ENCODE measurements at places on chromosomes 7 and 10.

DNA sequence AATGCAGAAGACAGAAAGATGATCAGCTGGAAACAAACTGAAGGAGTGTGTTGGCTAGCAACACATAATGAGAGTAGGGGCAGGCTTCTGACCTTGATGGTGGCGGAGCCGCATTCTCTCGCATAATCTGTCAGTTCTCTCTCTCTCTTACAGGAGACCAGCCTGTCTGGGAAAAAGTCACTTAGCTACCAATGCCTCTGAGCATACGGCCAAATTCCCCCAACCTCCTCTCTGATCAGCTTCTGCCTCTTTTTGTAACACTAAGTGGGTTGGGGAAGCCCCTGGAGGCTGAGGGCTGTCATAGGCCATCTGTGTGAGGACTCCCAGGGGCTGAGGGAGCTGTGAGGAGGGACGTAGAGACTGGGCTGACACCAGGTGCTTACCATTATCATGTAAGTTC, 104.6 kb downstream of the HIPK2 start:
- no peak for DNase-seq

DNA sequence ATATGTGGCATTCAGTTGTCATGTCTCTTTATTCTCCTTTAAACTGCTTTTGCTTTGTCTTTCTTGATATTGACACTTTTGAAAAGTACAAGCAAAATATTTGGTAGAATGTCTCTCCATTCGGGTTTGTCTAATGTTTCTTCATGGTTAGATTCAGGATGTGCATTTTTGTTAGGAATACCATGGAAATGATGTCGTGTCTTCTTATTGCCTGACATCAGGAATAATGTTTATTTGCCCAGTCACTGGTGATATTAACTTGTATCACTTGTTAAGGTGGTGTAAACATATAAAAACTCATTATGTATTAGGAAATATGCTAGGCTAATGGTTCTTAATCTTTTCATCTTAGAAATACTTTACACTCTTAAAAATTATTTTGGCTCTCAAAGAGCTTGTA, 43.4 kb downstream of the CDK1 start:
- no peak for DNase-seq

- no peak for DNase-seq
Observed at GRCh38 chr10:97479939-97480338, 18.3 kb downstream of the MMS19 start.

DNA sequence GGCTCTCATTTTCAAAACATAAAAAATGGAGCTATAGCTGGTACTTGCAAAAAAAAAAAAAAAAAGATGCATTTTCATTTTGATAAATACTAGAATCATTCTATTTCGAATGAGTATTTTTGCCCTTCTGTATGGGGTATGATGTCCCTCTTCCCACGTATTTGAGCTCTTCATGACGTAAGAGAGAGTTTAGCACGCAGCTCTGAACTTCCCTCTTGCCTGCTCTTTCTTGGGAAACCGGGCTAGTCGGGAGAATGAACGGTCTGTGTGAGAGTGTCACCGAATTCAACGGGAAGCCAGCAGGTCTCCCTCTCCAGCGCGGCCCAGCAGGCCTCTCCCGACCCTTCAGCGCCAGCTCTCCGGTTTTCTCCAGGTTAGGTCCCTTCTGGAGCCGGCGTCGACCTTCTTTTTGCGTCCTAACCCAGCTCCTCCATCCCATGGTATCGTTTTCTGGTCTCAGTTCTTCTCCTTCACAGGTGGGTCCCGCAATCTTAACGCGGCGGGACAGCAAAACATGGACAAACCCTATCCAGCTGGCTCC, 159.2 kb upstream of the PITRM1 start:
- no peak for DNase-seq

- DNase-seq = no peak
Observed at GRCh38 chr7:112833082-112833481, 42.9 kb upstream of the TMEM168 start.

DNA sequence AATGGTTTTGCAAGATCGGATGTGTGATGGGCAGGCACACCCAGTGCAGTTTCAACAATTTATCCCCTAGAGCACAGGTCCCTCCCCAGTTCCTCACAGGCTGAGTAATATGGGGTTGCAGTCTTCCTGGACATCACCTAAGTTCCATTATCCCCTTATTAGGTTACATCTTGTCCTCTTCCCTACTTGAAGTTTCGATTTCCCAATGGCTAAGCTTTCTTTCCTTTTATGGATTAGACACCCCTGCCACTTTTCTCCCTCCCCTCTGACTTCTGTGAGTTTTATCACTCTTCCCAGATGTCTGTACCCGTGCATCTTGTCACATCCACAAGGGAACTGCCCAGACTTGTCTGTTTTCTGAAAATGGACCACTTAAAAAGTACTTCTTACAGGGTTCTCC, 2.4 kb upstream of the NIPSNAP2 start:
- DNase-seq = no peak

DNA sequence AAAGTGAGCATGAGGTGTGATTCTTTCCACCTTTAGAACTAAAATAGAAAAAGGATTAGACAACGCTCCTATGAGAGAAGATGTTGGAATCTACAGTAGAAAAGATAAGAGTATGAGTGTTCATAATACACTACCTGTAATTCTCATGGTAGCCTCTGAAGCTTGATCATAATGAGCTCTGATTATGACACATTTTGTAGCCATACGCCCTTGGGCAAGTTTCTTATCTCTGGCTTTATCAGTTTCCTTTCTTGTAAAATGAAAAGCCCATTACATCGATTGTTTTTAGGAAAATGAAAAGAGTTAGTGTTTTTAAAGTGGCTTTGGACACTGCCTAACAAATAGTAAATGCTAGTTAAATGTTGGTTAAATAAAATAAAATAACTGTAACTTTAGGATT, 22.4 kb upstream of the PRSS58 start:
- no peak for DNase-seq

DNA sequence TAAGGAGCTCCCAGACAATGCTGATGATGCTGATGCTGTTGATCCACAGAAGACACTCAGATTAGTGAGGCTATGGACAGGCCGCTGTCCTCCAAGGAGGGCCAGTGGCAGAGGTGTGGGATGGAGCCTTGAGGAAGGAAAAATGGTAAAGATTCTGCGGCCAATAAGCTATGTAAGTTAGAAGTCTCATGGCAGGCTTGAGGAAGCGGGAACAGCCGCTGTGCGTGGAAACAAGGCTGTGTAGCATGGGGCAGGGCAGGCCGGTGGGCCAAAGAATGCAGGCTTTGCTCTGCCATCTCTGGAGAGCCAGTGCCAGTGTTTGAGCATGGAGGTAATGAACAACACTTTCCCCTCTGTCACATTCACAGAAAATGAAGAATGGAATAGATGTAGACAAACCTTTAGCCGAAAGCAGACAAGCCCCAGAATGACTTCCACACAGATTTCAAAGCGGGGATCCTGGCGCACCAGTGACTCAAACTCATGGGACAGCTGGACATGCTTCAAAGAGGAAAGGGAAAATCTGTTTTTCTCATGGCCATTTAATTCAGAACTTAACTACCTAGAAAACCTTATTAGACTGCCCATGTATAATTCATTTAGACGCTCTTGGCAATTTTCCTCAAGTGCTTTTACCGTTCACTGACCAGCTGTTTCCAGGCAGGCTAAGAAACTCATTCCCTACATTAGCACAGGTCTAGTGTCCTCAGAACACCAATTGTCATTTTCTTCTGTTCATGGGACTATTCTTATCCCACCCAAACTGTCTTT, 16.9 kb upstream of the FIGNL1 start:
- no peak for DNase-seq

DNA sequence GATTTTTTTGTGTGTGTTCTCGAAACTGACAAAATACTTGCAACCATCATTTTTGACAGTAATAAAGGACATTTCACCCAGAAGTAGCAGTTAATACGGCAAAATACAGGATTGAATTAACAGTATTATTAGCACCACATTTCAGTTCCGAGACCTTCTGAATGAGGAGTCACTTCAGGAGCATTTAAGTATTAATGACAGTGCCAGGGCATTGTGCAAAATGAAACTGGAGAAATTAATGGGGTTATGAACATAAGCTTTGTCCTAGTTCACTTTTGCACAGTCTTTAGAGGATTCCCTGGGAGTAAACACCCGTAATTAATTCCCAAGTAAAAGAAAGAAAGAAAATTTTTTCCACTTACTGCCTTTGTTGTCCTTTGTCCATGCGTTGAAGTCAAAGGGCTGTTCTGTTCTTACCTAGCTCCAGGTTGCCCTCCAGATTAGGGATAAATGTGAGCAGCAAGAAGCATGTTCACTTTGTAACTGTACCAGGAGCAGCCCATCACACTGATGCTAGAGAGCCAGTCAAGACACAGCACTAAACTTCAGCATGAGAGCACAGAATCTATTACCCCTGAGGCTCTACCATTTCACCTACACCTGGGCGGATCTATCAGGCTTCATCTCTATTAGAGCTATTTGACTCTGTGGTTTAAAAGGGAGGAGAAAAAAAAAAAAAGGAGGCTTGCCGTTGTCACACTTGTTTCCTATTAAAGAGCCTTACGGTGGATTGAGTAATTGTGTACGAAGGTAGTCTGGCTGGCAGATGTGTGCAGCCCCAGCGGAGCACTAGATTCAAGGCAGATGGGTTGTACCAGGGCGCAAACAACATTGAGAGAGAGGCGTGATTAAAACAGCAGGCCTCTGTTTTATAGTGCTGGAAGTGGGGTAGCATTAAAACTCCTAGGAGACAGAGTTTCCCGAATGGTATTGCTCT, 297.8 kb upstream of the SEMA3A start:
- DNase-seq = no peak

DNA sequence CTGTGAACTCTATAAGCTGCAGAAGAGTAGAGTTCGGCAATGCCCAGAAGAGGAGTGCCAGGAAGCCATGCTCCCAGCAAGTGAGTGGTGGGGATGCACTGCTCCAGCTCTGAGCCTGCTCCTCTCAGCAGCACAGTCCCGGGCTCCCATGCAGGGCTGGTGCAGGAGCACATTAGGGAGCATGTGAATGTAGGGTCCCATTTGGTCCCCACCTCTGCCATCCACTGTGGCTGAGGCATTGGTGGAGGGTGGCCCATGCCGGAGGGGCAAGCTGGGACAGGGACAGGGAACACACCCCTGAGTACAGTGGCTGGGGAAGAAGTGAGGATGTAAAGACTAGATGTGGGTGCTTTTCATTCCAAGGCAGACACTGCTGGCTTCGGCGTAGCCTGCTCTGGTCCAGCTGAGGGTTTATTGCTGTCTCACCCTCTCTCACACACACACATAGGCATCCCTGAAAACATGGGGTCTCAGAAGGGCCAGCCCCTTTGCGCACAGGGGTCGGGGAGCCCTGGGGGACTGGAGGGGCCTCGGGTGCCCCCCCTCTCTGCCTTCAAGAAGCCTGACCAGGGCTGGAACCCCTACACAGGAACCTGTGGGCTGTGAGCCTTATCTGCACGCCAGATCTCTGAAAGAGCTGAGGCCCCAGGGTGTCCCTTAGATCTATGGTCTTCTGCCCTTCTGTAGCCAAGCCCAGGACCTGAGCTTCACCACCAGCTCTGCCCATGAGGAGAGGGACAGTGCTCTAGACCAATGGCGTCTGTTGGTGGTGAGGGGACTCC, 341.0 kb downstream of the TCERG1L start:
- DNase-seq = no peak

DNA sequence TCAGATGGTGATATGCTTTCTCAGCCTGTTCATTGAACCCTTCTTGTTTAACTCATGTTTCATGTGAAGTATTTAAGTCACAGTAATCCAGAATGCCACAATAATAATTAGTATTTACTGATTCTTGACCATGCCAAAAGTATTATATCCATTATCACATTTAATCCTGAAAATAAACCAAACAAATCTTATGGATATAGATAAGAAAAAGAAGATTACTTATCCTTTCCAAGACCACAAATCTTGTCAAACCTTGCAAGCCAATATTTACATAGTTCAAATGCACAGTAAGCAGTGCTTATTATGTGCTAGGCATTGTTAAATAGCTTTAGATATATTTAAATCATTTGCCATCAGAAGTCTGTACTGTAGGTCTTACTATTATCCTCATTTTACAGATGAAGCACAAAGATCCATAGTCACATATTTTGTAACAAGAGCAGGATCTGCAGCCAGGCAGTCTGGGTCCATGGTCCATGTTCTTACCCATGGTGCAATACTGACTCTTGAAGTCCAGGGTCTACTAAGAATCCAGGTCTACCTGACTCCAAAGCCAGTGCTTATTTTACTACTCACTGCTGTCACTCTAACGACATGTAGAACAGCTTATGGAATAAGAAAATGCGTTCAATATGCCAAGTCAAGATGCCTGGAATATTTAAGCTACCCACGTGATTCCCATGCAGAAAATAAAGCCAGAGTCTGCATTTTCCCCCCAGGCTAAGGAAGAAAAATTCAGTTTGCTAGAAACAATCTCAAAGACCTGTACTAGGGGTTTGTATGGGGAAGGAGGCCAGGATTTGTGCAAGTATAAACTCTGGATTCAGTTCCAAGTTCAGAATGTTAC, 984.8 kb upstream of the LRRTM3 start:
- peak; percentile 40 for DNase-seq

DNA sequence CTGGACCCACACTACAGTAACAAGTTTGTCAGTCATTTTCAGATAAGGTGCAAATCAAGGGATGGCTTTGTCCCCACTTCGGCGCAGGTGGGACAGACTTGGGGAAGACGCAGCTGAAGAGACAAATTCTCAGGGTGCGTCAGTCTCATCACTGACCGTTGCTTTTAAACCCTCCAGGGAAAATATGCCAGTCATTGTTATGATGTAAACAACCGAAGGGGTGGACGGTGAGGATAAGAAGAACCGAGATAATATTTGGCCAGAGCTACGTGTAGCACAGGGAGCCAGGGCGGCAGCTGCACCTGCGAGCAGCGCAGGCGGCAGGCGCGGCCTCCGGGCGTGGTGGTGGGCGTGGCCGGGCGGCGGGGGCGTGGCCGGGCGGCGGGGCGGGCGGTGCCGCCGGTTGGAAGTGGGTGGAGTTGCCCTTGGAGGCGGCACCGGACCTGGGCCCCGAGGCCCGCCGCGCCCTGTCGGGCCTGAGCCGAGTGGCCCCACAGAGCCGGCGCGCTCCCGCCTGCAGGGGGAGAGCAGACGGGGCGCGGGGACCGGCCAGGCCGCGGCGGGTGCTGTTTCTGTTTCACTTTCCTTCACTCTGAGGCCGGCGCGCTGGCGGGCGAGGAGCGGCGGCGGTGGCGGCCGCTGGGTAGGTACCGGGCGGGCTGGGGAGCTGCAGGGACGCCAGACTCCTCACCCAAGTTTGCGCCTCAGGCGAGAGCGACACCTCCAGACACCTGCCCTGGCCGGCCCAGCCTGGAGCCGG, at the start of gene PCGF5:
Gene PCGF5, plus strand, starts transcription at position 470 of the 760 bp plus-strand sequence. CDS start 2,209 bp downstream, outside the sequence.
- DNase-seq = peak; percentile 96

DNA sequence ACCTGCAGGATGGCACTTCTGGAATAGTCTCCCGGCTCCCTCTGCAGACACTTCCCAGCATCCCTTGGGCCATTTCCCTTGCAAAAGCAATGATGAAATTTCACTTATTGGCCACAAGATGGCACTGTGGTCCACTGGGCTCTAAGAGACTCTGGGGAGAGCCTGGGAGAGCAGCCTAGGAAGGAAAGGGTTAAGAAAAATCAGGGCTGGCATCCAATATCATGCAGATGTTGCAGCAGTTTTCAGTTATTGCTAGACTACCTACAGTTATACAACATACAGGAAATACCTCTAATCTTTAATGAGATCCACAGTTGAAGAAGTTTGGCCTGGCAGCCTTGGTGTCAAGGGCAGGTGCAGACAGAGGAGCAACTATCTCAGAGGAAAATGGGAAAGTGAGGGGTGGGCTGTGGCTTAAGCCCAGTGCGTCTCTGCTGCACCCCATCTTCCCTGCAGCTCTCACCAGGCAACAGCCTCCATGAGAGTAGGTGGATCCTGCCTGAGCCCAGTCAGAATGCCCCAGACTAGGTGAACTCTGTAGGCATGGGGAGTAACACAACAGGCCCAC, 100.2 kb upstream of the PRSS58 start:
- DNase-seq = no peak

- DNase-seq = no peak
Observed at GRCh38 chr7:94003446-94004023, 620 bp downstream of the BET1 start.

- DNase-seq = no peak
Observed at GRCh38 chr10:50362547-50363125, 111.3 kb upstream of the ASAH2 start.

Data from Caco-2 (cell line).